ENCODE measurements at places on chromosomes 11 and 22.
A peak's percentile ranks its signal among the peaks of the same experiment; 100 is the strongest.

DNA sequence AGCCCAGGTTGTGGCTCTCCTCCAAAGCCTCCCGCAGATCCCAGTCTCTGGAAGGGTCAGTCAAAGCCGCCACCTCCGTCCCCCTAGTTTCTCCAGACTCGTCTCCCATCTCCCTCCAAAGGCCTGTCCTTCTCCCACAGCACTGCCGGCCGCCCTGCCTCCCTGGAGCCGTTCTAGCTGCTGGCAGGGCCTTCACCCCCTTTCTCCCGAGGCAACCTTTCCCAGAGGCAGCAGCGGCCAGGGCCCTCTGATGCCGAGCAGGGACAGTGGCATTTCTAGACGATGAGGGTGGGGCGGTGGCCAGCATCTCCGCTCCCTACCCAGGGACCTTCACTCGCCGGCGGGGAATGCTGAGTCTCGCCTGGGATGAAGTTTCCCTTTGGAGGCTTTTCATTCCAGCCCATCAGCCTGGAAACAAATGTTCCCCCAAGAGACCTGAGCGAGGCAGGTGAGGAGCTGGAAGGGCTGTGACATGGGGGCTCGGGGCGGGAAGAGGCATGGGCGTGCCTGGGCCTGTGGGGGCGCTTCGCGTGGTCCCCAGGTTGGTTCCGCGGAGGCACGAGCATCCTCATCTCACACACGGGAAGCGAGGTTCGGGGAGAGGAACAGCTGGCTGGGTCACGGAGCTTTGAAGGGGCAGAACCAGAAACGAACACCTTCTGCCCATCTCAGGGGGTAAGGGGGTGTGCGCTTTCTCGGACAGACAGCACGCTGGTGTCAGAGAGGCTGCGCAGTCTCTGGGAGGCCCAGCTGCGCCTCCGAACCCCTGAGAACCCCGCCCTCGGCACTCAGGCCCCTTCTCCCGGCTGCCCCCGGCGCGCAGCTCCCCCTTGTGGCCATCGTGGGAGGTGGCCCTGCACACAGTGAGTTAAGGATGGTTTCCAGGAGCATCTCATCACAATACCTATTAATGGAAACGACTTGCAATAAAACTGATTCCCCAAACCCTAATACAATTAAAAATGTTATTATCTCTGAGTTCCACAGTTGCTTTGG is 18.1 kb upstream of the KLHL35 start:
- DNase-seq = no peak

- DNase-seq = peak; percentile 45
Observed at GRCh38 chr11:118619444-118620197, 12.2 kb downstream of the PHLDB1 start.

DNA sequence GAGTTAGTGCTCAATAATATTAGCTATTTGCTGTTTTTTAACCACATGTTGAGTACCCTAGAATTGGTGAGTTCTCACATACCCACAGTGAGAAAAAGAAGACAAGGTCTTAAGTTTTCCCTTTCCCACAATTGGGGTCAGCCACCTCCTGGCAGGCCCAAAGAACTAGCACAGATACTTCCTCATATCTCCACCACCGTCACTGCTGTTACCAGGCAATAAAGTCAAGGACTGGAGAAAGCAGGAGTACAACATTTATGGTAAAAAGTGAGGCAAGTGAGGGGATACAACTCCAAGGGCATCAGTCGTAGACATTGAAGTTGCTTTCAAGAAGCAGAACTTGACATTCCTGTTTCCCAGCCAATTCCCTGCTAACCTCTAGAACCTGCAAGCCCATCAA is 19.6 kb downstream of the ELP4 start:
- DNase-seq = no peak

- no peak for DNase-seq
Observed at GRCh38 chr11:125593114-125593820, 615 bp downstream of the STT3A start.

DNA sequence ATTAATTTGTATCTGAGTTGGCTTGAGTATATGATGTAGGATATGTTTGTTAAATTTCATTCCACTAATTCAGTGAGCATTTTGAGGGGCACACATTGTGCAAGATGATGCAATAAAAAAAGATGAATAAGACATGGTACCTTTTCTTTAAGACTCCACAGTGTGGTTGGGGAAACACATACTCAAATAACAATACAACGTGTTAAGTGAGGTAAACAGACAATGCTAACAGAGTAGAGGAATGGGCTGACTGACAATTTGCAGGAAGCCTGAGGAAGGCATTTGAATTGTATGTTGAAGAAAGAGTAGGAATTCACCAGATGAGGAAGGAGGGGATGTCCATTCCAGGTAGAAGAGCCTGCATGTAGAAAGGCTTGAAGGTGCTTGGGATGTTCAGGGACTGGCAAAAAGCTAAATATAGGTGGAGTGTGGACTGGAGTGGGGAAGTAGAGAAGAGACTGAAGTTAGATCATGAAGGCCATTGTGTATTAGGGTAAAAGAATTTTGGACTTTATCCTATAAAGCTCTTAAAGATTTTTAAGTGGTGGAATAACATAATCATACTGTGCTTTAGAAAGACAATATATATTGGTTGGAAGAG is 6.8 kb downstream of the RNF169 start:
- DNase-seq = no peak

DNA sequence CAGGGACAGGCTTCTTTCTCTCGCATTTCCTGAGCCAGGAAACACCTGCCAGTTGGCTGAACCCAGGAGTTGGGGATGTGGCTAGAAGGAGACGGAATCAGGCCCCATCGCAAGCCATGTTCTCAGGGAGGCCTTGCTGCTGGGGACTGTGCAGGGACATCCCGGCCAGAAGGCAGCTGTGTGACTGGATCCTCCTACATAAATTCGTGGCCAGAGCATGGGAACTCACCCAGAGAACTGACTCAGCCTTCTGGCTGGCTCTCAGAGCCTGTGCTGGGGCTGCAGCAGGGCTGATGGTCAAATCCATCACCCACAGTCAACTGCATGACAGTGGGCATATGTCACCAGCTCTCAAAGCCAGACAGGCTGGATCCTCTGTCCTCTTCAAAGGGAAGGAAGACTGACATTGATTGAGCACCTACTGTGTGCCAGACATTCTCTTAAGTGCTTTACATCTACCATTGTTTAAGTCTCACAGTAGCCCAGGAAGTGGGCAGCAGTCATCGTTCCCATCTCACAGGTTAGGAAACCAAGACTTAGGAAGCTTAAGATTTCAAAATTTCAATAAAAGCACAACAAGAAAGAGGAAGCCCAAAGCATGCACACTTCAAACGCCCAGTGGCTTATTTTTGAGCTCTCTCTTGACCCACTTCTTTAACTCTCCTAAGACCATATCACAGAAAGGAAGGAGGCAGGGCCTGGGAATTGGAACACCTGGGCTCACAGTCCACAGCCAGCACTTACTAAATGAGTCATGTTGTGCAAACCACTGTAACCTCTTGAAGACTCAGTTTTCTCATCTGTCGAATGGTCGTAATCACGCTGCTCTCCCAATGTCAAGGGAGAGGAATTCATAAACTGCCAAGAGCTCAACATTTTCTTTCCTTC is 30.9 kb upstream of the CACNG2 start:
- DNase-seq = no peak

- no peak for DNase-seq
Observed at GRCh38 chr11:117929916-117930570, 841 bp upstream of the TMPRSS13 start.

DNA sequence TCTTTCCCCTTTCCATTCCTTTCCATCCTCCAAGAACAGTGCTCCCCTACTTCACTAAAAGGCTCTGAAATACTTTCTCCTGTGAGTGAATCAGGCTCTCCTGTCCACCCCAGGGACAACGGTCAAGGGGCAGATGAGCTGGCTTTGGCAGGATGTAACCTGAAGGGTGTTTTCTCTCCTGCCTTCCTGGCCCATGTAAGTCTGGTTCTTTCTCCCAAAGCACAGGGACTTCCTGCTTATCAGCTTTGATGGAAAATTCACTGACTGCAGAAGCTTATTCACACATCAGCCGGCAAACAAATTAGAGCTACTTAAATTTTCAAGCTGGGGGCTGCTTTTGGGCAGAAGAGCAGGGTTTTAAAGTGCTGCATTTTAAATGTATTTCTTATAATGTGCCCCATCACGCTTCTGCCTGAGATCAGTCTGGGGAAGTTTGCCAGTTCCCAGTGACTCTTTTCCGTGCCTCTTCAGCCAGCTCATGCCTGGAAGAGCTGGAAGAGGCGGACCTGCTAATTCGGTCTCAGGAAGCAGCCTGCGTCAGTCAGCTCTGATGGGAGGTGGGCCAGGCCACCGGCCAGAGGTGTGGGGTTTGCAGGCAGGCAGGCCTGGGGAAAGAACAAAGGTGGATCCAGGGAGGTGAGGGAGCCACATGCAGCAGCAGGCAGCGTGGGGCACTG is 140.4 kb upstream of the TBCEL start:
- no peak for DNase-seq

- no peak for DNase-seq
Observed at GRCh38 chr11:59999691-60000090, 17.3 kb upstream of the OOSP4B start.

DNA sequence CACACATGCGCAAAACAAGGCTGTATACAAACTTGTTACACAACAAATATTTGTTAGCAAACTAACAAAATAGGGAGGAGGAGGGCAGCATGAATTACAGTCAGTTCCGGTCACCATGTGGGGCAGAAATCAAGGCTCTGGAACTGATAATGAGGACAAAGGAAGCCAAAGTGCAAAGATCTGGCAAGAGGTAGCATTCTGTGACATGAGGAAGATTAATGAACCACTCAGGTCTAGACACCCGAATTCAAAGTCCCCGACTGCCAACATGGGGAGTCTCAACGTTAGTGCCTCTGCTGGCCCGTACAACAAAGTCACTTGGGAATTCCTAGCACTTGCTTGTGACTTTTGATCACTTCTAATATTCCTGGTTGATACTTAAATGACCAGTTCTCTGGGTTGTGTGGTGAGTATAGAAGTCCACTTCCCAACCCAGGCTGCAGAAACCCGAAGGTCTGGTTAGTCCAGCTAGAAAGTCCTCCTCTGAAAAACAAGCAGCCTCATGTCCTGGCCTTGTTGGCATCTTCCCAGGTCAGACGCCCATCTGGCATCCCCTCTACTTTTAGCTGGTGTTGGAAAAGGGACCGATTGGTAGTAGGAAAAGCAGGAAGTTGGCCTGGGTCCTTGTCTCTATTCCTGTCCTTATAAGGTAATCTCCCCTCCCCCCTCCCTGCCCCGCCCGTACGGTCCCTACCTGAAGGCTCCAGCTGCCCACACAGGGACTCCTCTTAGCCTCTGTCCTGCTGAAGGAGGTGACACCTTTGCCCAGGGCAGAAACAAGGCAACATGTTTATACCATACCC is 1.6 kb downstream of the SUN2 start:
- DNase-seq = peak; percentile 78

DNA sequence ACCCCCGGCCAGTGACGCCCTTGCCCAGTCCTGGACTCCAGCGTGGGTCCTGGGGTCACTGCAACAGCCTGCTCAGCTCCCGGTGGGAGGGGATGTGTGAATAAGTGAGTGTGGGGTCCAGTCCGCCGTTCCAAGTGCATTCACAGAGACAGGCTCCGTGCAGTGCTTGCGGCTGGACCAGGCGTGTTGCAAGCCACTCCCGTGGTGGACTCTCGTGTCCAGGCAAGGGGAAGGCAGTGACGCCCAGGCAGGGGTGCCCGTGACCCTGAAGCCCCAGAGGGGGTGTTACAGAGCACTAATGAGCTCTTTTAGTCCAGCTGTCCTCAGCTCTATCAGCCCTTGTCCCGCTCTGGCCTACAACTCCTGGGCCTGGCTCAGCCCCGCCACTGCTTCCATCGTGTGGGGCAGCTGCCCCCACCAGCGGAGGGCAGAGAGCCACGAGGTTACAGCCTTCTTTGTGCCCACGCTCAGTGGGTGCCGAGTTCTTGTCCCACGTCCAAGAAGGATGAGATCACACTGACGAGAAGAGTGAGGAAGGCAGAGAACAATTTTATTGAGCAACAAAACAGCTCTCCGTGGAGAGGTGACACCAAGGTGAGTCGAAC is 1807.5 kb downstream of the LRRC4C start:
- no peak for DNase-seq

DNA sequence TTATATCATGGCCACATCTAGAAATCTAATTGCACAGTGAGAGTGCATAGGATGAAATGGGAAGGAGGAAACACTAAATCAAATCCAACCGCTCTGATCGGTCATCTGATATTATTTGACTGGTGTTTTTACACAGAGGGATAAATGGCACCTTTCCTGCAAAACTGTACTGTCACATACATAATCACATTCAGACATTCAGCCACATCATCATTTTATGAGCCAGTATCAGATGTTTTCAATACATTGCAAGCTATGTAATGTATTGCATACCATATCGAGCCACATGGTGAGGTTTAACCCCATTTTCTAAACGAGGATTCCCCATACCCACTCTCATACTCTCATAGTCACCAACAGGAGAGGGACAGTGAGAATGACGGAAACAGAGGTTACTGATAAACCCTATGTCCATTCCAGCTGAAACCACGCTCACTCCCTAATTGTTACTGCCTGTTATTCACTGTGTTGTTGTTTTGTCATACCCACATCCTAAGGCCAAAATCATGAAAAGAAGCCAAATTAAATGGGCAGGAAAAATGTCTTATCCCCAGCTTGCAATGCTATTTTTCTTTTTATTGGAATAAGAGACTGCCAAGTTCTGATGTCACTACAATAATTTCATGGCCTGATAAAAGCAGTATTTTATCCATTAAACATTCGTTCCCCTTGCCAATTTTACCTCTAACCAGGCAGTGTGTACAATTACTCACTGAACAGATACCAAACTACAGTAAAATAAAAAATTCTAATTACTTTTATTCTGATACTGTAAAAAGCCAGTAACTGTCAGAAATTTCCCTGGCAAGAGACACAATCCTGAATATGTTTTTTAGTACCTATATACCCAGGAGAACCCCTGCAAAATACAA is 9.0 kb downstream of the CDON start:
- DNase-seq = no peak

- no peak for DNase-seq
Observed at GRCh38 chr11:11220786-11221185, 132.3 kb downstream of the CSNK2A3 start.

- no peak for DNase-seq
Observed at GRCh38 chr22:20514658-20515406, 7.4 kb downstream of the MED15 start.

GRCh38 chr11:116835791-116836631 is 1.4 kb downstream of the APOA1 start:
- peak; percentile 89 for DNase-seq

GRCh38 chr11:119585043-119585781 is 143.8 kb downstream of the NECTIN1 start:
- no peak for DNase-seq

DNA sequence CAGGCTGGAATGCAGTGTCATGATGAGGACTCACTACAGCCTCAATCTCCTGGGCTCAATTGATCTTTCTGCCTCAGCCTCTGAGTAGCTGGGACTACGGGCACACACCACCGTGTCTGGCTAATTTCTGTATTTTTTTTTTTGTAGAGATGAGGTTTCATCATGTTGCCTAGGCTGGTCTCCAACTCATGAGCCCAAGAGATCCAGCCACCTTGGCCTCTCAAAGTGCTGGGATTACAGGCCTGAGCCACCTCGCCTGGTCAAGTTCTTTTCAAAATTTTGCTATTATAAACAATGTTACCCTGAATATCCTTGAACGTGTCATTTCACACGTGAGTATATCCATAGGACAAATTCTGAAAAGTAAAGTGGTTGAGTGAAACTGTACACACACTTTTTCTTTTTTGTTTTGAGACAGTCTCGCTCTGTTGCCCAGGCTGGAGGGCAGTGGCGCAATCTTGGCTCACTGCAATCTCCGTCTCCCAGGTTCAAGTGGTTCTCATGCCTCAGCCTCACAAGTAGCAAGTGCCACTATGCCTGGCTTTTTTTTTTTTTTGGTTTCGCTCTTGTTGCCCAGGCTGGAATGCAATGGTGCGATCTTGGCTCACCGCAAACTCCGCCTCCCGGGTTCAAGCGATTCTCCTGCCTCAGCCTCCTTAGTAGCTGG is 21.6 kb upstream of the EP300 start:
- no peak for DNase-seq

Data from midbrain (tissue), 1 donor.